ENCODE measurements at places on chromosomes 16 and 17.

DNA sequence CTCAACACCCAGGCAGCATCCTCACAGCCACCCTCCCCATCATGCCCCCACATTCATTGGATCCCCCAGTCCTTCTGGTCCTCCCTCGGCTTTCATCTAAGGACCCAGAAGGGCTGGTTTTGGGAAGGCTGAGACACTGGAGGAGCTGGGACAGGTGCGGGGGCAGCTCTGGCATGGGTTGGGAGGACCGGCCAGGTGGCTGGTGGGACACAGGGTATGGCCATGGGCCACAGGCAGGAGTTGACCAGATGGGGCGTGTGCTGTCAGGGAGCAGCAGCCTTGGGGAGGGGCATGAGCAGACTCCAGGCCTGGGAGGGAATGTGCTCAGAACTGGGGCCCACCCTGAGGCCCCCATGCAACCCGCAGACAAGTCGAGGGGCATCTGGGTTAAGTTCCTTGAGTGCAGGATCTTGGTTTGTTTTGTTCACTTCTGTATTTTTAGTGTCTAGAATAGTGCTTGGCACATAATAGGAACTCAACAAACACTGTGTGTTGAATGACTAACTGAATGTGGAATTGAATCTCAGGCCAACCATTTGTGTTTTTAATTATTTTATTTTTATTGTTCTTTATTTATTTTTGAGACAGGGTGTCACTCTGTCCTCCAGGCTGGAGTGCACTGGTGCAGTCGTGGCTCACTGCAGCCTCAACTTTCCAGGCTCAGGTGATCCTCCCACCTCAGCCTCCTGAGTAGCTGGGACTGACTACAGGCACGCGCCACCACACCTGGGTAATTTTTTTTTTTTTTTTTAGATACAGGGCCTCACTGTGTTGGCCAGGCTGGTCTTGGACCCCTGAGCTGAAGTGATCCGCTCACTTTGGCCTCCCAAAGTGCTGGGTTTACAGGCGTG is 5.6 kb downstream of the P2RX1 start:
- DNase-seq: no peak

- DNase-seq: peak; percentile 38
These were observed 15.4 kb upstream of the NDEL1 start for GRCh38 chr17:8420041-8420934.

- no peak for DNase-seq
These were observed 38.5 kb upstream of the NKD1 start for GRCh38 chr16:50509521-50510341.

DNA sequence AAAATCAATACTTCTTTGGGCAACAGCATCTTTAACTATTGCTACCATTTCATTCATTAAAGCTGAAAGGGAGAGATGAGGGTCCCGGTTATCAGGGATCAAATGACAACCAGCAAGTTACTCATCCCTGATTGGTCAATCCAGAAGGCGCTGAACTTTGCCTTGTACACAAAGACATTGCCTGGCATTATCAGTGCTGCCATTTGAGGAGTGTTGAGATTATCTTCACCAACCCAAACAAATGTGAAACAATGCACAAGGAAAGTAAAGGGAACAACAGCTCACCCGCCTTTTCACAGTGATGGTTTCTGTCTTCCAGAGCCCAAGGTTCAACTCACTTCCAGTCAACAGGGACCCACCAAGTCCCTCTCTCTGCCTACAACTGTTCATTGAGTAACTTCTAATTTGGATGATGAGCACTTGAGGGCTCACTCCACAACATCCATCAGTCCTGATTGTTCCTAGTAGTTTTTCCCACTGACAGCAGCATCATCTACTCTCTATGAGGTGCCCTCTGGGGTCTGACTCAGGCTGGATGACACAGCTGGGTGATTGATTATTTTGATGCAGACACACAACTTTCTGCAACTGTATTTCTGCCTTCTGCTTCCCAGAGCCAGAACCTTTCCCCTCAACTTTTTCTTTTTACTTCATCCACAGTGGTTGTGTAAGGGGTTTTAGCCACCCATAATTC is 32.0 kb downstream of the LYRM9 start:
- DNase-seq: no peak

- no peak for DNase-seq
These were observed 11.2 kb downstream of the GAA start for GRCh38 chr17:80112471-80113032.

GRCh38 chr17:80068301-80069222 is 32.1 kb downstream of the CCDC40 start:
- DNase-seq: no peak

DNA sequence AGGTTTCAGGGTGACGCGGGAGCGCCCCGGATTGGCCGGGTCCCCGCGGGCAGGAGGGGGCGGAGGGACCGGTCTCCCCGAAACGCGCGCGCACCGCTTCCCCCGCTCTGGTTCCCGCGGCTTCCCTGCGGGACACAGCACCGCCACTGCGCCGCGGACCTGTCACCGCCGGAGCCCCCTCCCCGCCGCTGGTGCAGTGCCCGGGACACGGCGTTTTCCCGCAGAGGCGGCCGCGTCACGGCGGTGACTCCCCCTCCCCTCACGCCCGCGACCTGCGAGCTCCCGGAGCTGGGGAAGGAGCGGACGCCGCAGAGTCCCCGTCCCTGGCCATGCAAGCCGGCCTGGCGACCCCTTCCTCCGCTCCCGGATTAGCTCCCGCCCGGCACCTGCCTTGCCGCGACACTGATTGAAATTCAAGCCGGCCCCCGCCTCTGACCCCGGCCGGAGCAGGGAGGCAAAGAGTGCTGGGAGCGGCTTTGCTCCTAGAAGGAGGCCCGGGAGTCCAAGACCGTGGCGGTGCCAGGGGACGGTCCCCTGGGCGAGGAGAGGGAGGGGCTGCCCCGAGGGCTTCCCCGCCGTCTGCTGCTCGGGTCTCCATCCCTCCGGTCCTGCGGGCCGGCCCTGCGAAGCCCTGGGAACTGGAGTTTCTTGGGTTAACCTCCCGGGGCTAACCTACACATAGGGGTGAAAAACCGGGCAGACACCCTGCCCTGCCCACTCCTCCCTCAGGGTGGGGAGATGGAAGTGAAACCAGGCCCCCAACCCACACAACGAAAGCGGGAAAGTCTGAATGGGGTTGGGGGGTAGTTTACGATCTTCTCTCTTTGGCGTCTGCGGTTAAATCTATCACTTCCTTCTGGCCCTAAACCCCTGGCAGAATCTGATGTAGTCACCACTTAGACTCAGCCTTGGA is 1.0 kb downstream of the RHBDL3 start:
- no peak for DNase-seq

- DNase-seq: peak; percentile 30
These were observed 208.5 kb downstream of the STX8 start for GRCh38 chr17:9367156-9367555.

DNA sequence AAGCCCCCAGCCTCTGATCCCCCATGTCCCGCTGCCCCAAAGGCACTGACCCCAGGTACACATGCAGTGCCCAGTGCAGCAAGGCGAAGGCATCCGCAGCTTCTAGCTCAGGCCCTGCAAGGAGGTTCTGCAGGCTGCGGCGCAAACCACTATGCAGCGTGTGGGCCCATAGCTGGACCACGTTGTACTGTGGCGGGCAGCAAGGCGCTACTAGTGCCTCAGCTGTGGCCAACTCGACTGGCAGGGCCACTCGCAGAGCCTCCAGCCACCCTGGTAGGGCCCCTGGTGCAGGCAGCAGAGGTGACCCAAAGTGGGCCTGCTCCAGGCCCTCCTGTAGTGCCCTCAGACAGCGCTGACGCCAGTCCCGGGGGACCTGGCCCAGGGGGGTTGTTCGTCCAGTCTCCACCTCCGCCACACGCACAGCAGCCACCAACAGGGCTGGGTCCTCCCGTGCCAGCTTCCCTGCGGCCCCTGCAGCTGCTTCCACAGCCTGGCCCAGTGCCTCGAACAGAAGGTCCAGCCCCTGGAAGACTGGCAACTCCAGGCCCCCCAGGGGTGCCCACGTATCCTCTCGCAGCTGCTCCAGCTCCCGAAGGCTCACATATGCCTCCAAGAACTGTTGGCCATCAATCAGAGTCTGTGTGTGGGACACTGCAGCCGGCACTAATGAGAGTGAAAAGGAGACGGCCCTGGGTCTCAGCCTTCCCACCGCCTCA is 2.6 kb downstream of the EXOC3L1 start:
- no peak for DNase-seq

DNA sequence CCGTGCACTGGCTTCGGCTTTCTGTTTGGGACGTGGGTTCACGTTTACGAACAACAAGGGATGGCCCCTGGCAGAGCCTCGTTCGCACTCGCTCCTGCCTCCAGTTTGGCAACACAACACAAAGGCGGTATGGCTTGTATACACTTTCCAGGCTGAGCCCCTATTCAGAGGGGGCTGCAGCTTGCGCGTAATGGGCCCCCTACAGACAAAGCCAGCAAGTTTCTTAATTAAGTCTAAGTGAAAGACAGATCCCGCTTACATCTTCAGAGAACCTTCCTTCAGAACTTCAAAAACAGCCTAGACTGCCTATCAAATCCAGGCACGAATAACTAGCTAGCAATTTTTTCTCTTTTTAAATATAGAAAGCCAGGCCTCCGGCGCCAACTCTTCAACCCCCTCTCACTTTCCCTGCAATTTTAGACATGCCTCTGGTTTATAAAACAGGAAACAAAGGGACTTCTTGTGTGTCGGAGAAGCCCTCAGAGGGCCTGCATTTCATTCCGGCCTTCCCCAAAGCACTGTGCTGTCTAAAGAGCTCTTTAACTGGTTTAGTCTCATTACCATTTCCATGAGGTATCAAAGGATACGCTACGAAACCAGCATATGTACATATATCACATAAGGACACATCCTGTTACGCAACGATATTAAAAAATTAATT is 244.9 kb downstream of the STX8 start:
- DNase-seq: no peak

DNA sequence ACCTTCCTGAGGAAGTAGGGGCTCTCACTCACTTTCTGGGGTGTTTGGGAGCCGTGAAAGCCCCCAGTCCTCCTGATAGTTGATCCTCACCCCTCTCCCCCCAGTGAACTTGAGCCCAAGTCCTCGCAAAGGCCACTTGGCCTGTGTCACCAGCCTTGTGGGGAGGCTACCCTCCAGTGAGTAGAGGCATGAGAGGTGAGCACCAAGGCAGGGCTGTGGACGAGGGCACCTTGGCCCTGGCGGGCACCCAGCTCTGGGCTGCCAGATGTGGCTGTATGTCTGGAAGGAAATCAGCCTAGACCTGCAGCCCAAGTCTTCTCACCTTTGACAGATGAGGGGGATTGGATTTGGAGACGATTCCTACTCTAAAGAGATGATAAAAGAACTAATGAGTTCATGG is 3.1 kb downstream of the TTYH2 start:
- DNase-seq: no peak

GRCh38 chr17:78774453-78774852 is 7.6 kb downstream of the CYTH1 start:
- DNase-seq: no peak

DNA sequence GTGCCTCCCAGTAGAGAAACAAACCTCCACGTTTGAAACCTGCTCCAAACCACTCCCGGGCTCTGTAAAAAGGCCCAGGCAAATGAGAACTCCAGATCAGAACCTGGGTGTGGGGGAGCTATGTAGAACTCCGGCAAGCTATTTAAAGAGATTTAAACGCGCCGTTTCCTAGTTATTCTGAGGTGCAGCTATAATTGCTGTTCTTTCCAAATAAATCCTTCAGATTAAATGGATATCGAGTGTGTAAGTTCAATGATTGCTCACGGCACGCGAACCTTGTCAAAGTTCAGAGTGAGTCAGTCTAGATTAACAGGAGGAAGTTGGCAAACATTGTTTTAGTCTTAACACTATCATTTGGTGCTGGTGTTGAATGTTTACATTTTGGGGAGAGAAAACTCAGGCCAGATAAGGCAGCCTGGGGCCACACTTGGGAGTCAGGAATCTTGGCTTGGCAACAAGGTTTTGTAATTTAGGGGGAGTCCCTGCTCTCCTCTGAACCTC is 92.9 kb upstream of the SALL1 start:
- no peak for DNase-seq

DNA sequence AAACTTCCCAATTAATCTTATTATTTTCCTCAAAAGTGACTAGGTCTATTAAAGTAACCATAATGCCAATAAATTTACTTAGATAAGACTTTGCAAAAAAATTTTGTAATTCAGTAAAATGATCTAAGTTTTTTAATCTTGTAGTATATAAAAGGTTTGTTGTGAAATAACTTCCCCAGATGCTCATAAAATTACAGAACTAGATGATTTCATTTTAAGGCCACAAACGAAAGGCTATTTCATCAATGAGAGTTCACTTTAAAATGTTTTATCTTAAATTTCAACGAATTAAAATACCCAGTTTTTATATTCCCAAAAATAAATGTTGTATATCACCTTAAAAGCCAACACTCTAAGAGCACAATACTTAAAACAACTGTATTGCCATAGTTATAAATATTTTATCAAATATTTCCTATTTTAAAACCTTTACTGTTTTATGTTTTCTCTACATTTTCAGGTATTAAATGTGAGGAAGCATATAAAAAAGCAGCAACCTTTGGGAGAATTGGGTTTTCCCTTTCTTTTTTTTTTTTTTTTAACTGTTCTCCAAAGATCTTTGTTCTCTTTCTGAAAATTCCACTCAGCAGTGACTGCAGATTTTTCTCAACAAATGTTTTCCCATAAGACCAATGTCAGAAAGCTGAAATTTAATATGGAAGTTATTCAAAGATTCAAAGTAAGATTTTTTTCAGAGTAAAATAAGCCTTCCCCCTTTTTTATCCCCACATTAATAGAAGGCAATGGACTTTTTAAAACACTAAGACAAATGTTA is 169.9 kb downstream of the CYB561 start:
- no peak for DNase-seq

GRCh38 chr16:8753416-8754054 is 43.9 kb downstream of the TMEM186 start:
- DNase-seq: no peak

GRCh38 chr17:82301300-82301915 is 16.0 kb downstream of the CD7 start:
- no peak for DNase-seq

DNA sequence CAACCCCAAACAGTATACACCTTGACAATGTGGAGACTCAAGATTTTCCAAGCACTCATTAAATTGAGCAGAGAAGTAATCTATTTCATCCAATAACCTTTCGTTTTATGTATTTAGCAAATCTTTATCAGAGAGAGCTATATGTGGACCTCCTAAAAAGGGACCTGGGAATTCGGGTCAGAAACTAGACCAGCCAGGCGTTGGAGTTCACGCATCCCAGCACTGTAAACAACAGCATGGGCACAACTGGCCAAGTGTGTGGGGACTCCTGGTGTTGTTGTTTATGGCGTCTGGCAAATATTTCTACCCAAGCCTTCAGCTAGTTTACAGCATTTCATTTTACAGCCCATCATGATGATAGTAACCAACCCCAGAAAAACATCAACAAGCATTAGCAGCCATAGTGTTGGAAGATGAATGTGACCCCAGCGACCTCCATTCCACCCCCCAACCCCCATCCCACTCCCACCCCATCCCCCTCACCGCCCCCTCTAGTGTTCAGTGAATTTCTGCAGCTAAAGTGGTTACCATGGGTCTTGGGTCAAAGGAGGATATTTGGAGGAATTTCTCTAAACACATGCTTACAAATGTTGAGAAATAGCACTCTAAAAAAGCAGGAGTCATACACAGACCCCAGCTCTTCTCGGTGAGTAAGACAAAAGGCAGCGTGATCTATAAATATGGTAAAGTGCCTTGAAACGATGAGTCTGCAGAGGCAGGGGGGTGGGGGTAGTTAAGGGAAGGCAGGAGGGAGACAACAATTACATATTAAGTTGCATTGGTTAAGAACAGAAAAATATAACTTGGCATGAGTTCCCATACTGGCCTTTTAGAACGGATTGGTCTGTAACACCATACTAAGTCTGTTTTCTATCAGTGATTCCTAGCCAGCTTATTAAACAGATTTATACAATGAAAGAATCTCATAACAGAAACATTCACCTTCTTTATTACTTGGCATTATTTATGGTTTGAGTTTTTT is 91.4 kb upstream of the TBX2 start:
- no peak for DNase-seq
